ENCODE measurements at places on chromosomes 11 and 22.

GRCh38 chr22:47452184-47452583, 689.7 kb downstream of the TBC1D22A start:
- DNase-seq = no peak

DNA sequence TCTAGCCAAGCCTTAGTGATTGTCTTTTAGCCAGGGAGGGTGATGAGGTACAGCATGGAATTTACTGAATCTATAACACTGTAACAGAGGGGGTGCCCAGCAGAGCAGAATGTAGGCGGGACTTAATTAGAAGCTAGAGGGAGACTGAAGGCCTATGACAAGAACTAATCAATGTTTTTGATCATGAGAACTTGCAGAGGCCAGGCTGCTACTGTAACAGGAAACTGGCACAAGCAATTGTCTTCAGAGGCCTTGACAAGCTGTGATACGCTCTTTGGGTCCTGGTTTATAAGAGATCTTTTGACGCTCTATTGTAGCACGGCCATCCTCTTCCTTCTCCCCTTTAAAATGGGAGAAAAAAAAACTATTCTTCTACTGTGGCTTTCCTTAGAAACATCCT, 1297.3 kb downstream of the JRKL start:
- DNase-seq = no peak

DNA sequence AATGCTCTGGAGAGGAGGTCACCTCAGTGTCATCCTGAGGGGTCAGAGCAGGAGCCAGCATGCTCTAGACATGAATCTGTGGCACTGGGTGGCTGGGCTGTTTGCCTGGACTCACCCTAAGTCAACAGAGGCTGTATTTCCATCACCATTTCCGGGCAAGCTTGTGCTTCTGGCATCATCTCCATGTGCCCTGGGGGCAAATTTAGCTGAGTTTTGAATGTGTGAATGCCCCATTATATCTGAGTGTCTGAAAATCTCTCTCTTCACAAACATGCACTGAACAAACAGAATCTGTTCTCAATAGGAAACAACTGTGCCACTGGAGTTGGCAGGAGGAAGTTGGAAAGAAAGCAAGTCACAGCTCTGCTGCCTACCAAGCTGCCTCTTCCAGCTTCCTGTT, 356.2 kb downstream of the GRM5 start:
- no peak for DNase-seq

- DNase-seq = no peak
Observed at GRCh38 chr11:74932169-74932568, 16.7 kb downstream of the XRRA1 start.

DNA sequence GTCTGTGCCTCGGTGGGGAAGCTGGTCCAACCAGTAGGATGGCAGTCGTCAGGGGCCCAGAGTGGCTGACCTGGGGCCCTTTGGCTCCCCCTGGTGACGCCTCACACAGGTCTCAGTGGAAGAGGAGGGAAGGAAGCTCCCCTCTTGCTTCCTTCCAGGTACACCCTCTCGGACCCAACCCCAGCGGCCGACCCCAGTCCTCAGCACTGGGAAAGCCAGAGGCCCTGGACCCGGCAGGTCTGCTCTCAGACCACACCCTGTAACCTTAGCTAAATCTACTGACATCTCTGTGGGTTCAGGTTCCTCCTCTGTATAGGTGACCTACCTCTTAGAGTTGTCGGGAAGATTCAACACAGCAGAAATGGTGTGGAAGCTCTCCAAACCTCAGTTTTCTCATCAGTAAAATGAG, 3.4 kb upstream of the SCUBE1 start:
- DNase-seq = peak; percentile 33

- no peak for DNase-seq
Observed at GRCh38 chr22:16819249-16819648, 6.0 kb downstream of the XKR3 start.

DNA sequence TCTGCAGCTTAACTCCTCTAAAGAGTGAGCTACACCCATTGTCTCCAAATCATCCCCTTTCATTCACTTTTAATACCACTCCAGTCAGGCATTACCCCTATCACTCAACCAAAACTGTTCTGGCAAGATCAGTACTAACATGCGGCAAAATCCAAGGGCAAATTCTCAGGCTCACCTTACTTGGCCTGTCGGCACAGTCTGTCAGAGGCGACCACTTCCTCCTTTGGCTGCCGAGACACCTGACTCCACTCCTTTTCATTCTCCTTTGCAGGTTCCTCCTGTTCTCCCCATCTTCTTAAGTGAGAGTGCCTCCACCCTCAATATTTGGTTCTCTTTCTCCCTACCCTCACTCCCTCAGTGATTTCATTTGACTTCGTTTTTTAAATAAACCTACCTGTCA, 4.2 kb downstream of the C11orf91 start:
- no peak for DNase-seq

DNA sequence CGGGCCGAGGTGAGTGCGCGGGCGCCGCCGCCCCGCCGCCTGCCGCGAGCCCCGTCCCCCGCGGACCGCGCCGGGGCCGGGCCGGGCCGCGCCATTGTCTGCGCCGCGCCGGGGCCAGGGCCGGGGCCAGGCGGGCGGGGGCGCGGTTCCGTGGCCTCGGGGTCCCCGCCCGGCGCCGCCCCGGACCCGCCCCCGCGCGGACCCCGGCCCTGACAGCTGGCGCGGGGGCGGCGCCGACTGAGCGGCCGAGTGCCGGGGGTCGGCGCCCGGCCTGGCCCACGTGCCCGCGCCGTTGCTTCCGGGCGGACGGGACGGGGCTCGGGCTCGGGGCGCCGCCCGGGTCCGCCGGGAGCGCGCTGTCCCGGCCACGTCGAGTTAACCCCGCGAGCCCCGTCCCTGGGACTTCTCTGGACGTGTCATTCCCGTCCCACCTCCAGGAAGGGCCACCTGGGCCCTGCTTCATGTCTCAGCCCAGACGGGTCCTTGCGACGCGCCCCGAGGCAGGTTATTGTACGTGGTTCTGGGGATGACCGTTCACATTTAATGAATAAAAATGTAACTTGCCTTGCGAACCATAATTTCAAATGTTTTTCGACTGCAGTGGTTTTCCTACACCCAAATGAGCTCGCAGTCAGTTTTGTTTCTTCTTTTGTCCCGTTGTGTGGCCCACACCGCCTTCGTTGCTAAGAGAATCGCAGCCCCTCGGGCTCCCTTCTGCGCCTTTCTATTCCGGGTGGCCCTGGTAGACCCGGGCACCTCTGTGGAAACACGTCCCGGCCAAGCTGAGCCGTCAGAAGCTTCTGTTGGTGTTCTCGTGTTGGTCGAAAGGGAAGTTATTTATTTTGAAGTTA, 562 bp downstream of the ZBED4 start:
- peak; percentile 32 for DNase-seq

- peak; percentile 23 for DNase-seq
Observed at GRCh38 chr22:26777156-26777801, 119.9 kb downstream of the MIAT start.

GRCh38 chr11:69122630-69123431, 32.9 kb upstream of the SMIM38 start:
- no peak for DNase-seq

- DNase-seq = no peak
Observed at GRCh38 chr22:27019827-27020226, 362.4 kb downstream of the MIAT start.

DNA sequence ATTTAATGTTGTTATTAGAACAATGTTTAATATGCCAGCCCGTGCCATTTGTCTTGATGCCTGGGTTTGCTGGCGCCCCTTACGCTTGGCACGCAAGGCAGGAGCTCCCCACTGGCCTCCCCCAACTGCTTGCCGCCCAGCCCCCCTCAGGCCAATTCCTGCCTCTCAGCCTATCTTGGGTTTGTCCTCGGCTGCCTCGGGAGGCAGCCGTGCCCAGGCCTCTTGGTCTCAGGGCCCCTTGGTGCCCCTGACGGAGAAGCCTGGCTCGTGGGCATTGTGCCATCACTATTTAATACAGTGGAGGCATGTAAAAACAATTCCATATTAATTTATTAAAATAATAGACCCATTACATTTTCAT, 119.8 kb downstream of the KCNQ1OT1 start:
- DNase-seq = no peak

- DNase-seq = no peak
Observed at GRCh38 chr22:17774206-17774925, at the start of gene BID. TSS of gene BID (minus strand) at chr22:17774469. CDS start at chr22:17750116, 24,353 bp downstream.

GRCh38 chr11:3738241-3738640, 59.1 kb downstream of the NUP98 start:
- no peak for DNase-seq
